ENCODE measurements at places on chromosomes 7 and 10.

GRCh38 chr7:134905375-134905774, 80.9 kb upstream of the AGBL3 start:
- DNase-seq = no peak

GRCh38 chr10:123522702-123523312, 143.3 kb upstream of the GPR26 start:
- DNase-seq = no peak

- DNase-seq = no peak
These were observed 67.3 kb upstream of the SHH start for GRCh38 chr7:155879592-155879991.

GRCh38 chr7:29860186-29860585, 53.9 kb downstream of the WIPF3 start:
- DNase-seq = no peak

- no peak for DNase-seq
These were observed 444.8 kb downstream of the GRID1 start for GRCh38 chr10:85921789-85922188.

GRCh38 chr7:37920305-37920848, at the start of gene EPDR1:
Gene EPDR1, plus strand, starts transcription at chr7:37920640. Its CDS starts 300 bp downstream, at chr7:37920940.
- peak; percentile 89 for DNase-seq

DNA sequence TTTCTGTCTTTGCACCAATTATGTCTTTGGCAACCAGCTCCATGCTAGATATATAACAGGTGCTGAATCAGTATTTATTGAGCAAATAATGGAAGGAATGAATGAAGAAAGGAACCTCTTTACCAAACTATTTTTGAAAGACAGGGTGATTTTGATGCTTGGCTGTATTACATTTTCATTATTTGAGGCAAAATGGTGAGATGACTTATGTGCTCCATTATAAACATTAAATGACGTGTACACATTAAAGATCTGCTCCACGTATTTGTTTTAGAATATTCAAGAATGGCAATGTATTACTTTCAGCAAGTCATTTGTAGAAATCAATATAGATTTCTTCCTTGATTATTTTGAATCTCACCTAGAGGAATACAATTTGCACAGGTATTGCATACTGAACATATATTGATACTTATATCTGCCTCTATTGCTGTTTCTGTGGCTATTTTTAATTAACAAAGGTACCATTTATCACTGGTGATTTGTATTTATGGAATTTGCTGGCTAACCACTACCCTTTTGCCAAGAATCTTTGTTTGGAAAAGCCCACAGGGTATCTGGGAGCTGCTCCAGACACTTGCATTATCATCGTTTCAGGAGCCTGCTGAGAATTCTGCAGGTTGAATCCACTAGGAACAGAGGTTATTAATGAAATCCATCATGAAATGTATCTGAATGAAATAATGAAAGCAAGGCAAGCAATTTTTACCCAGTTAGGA, 92.2 kb downstream of the SEMA3C start:
- peak; percentile 14 for DNase-seq

- no peak for DNase-seq
These were observed 268.9 kb upstream of the PFKP start for GRCh38 chr10:2798336-2799022.

- no peak for DNase-seq
These were observed 33.8 kb upstream of the ATXN7L1 start for GRCh38 chr7:105910172-105910571.

- DNase-seq = no peak
These were observed 137.0 kb downstream of the CCDC7 start for GRCh38 chr10:32582946-32583345.

GRCh38 chr10:86914734-86915133, 42.7 kb downstream of the MMRN2 start:
- DNase-seq = no peak

- no peak for DNase-seq
These were observed 128.8 kb upstream of the SEM1 start for GRCh38 chr7:96838481-96838880.

DNA sequence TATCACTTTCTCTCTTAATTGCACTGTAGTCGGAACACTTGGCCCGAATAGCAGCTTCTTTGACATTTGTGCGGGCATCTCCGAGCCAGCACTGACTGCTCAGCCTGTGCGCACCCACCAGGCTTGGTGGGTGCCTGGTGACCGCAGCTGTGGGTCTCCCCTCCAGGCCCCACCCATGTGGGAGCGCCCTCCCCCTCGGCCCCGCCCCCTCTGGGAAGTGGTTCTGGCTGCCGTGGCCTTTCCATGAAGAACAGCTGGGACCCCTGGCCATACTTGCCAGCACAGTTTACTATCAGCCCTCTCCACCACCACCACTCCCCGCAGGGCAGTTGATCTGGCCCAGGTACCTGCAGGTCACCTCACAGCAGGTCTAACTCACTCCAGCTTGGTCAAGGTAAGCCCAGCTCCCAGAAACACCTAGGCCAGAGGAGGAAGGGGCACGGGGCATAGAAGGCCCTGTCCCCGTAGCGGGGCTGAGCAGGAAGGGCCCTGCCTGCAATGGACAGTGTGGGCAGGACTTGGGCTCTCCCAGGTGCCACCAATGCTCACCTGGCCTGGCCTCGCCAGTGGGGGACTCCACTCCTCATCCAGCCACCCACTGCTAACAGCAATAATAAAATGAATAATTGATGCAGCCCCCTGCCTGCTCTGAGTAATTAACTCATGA, 5.8 kb downstream of the RASGEF1A start:
- no peak for DNase-seq

GRCh38 chr7:98294798-98295382, 13.4 kb downstream of the BRI3 start:
- DNase-seq = peak; percentile 63

DNA sequence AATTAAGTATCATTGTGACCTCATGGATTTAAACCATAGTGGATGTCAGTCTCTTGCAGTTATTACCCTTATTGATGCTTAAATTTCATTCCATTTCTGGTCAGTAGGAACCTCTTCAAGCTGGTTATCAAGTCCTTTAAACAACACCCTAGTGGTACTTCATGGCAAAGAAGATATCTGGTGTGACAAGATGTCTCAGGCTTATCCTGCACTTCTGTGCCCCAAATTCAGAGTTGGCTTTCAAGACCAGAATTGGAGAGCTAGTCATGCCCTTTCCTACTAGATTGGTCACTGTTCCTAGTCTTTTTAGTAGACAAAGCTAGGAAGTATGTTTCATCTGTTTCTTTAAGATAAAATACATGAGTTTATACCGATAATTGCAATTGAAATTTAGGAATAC, 54.9 kb downstream of the KMT2E start:
- DNase-seq = no peak

GRCh38 chr7:90958647-90959046, 305.6 kb upstream of the FZD1 start:
- DNase-seq = no peak

Data from LoVo (cell line).